NCI-H1436 (cell line): ENCODE measurements at places on chromosomes 16 and 17.

DNA sequence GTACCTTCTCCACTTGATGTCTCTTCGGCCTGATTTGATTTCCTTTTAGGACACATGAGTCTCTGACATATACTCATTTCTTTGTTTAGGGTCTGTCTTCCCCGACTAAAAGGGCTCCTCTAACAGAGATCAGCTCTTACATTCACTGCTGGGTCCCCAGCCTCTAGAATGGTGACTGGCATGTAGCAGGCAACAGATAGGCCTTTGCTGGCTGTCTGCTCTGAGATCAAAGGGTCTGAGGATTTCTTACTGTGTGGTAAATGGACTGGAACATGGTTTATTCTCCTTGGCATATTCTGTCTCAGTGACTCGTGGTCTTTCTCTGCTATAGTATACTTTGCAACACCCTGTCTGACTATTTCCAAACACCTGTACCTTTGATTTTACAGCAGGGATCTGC, 16.7 kb downstream of the DNAAF1 start:
- no peak for DNase-seq

DNA sequence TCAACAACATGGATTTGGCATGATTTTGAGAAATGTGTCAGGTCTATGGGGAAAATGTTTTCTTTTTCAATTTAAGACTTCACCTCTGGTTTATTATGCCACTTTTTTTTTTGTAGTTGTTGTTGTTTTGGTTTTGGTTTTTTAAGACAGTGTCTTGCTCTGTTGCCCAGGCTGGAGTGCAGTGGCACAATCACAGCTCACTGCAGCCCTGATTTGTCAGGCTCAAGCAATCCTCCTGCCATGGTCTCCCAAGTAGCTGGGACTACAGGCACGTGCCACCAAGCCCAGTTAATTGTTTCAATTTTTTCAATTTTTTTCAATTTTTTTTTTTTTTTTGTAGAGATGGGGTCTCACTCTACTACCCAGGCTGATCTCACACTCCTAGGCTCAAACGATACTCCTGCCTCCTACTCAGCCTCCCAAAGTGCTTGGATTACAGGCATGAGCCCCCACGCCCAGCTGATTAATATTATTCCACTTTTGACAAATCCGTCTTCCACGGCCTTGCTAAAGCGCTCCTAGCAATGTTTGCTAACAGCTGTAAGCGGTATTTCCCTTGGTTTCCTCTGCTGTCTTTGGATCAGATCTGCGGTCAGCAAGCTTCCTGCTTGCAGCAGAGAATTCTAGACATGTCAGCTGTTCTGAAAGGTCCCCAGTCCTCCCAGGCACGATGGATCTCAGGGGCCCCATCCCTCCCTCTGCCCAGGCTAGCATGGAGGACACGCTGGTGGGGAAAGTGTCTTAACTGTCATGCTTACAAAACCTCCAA, 7.0 kb upstream of the MILR1 start:
- DNase-seq: no peak

DNA sequence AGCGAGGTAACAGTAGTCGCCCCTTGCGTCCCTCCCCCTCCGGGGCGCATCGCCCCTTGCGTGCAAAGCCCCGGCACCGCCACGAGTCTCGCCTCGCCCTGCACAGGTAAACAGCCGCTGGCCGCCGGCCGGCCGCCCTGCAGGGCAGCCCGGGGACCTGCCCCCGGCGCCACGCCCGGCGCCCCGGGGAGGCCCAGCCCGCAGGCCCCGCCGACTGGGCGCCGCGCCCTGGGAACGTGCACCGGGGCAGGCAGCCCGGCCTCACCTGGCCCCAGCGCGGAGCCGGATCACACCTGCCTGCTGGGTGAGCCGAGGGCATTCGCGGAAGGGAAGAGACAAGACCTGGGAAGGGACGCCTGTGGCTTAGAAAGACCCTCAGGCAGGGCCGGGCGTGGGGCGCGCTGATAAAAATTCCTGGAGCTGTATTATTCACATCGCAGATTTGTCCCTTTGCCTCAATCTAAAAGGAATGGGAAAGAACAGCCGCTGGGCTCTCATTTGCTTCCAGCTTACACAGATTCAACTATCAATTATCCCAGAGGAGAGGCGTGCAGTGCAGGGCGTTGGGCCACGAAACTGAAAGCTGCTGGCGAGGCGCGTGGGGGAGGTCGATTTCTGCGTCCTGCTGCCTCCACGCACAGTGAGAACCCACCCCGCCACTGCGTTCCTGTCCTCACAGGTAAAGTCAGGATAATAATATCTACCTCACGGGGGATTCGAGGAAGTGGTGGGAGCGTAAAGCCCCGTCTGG, 451.9 kb downstream of the SLC39A11 start:
- no peak for DNase-seq

GRCh38 chr17:47889734-47890529, 6.1 kb upstream of the SP2 start:
- peak; percentile 90 for DNase-seq

DNA sequence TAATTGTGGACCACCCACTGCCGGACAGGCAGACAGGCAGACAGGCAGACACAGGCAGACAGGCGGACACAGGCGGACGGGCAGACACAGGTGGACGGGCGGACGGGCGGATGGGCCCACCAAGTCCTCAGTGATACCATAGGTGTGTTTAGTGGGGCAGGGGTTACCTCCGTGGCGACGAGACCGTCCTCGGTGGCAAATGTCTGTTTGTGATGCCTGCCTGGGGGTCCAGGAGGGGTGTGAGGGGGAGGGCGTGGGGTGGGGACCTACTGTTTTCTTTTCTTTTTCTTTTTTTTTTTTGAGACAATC, 76.7 kb downstream of the RTN4RL1 start:
- no peak for DNase-seq

GRCh38 chr17:35766903-35767510, 6.3 kb downstream of the C17orf50 start:
- DNase-seq: peak; percentile 13

GRCh38 chr17:41735744-41736143, 1.3 kb upstream of the HAP1 start:
- no peak for DNase-seq

- no peak for DNase-seq
Measured at GRCh38 chr17:51245535-51245934, 14.3 kb downstream of the MBTD1 start.

DNA sequence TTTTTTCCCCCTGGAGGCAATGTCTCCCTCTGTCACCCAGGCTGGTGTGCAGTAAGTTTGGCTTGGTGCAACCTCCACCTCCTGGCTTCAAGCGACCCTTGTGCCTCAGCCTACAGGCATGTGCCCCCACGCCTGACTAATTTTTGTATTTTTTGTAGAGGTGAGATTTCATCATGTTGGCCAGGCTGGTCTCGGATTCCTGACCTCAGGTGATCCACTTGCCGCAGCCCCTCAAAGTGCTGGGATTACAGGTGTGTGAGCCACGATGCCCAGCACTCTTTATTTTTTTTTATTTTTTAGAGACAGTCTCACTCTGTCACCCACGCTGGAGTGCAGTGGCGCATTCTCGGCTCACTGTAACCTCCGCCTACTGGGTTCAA, 113.2 kb downstream of the ABCC6 start:
- no peak for DNase-seq

DNA sequence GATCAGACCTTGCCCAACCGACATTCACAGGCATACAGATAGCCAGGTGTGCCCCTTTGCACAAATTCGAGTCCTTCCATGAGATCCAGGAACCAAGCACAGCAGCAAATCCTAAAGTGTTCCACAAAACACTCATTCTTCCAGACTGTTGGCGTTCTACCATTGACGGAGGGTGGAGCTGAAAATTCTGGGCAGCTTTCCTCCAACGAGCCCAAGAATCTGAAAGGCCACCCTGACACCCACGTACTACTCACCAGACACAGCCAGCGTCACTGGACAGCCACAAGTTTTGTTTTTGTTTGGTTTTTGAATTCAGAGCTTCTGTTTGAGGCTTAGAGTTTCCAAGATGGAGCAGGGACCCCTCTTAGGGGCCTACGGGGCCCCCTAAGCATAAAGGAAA, 83.8 kb downstream of the PMP22 start:
- DNase-seq: no peak

GRCh38 chr17:6069539-6070429, at the start of gene WSCD1:
TSS of gene WSCD1 (plus strand) at chr17:6070379. CDS start at chr17:6080659, 10,280 bp downstream.
- DNase-seq: no peak

DNA sequence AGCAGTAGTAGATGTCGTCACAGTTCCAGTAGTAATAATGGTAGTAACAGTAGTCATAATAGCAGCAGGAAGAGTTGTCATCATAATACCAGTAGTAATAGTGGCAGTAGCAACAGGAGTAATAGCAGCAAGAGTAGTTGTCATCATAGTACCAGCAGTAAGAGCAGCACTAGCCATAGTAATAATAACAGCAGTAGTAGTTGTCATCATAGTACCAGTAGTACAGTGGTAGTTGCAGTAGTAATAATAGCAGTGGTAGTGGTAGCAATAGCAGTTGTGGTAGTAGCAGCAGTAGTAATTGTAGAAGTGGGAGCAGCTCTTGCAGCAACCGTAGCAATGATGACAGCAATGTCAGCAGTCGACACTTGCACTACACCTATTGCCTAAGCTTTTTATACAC, 502.8 kb downstream of the HS3ST4 start:
- DNase-seq: no peak

GRCh38 chr16:69662901-69663300, 63.5 kb downstream of the NQO1 start:
- no peak for DNase-seq

- DNase-seq: no peak
Measured at GRCh38 chr16:6835516-6835915, 497.1 kb upstream of the RBFOX1 start.

DNA sequence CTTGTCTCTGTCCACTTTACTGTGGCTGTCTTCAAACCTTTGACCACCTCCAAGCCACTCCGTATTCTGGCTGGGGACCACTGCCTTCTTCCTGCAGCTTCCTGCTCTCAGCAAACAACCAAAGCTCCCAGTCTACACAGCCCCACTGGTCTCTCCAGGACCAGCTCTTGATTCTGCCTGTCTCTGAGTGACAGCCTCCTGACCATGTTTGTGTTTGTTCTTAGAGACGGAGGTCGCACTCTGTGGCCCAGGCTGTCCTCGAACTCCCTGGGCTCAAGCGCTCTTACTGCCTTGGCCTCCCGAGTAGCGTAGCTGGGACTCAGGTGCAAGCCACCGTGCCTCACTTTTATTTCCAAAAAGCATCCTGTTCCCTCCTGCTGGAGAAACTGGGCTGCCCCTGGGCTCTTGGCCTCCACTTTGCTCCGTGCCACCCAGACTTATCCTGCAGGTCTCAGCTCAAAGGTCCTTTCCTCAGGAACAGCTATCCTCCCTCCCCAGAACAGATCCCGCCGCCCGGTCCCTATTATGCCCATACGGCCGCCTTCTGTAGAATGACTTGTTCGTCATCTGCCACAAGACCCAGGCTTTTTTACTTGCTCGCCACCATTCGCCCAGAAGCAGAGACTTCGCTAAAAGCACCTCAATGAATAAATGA, 9.1 kb downstream of the MNT start:
- no peak for DNase-seq

DNA sequence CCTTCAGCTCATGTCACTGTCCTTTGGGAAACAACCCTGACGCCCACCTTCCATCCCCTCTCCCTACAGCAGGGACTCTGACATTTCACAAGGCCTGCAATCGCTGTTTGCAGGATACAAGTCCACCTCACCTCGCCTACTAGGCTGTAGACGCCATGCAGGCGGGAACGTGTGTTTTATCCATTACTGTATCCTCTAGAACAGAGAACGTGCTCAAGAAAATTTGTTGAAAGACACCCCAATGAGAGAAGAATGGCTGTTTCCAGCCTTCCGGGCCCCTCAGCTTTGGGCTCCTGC, 1.5 kb upstream of the TTYH2 start:
- DNase-seq: no peak

GRCh38 chr16:53511403-53512280, 8.6 kb upstream of the AKTIP start:
- DNase-seq: no peak

DNA sequence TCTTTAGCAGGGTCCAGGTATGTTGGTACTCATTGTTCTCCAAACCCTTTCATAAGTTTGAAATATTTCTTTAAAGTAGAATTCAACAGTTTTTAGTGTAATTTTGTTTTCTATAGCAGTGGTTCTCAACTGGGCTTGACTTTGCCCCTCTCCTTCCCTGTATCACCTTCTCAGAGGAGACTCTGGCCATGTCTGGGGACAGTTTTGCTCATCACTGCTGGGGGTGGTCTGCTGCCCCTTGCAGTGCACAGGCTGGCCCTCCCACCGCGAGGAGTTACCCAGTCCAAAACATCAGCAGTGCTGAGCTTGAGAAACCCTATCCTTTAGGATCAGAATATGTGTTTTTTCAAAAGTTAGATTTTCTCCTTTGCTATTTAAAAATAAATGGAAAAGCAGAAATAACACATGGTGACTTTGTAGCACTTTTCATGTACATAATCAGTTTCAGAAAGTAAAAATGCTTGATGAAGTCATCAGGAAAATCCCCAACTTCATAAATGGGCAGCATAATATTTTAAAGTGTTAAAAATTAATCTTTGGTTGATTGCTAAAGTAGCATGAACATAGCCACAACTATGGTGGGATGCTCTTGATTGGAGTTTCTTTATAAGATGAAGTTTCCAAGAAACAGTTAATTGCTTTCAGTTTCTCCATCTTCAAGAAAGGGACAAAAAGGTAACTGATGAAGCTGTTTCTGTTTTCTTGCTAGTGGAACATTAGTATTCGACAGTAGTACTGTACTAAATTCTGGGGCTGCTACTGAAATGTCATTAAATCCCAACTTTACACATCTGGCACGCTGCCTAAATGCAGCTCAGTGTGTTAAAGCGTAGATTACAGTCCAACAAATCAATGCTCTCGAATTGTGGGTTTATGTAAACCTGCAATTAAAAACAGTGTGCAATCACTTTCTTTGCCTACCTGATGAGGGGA, 70.3 kb downstream of the NETO2 start:
- DNase-seq: no peak

GRCh38 chr16:6193718-6194117, 1096.1 kb upstream of the EEF2KMT start:
- no peak for DNase-seq

DNA sequence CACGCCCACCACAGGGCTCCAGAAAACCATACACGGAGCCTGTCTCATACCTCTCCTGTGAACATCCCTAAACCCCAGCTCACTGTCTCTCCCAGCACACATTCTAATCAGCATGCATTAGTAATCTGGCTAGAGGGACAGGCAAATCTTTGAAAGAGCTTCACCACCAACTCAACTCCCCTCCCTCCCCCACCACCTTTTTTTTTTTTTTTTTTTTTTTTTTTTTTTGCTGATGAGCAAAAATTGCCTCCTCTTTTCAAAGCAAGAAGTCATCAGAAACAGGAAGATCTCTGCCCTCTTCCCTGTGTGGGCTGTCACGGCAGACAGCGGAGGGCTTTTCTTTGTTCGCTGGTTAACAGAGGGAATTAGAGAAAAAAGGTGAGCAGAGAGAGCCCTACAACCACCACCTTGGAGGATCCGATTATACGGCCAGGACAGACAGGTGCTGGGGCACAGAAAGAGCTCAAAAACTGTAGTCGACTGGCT, 19.9 kb downstream of the GAS7 start:
- DNase-seq: no peak

- DNase-seq: no peak
Measured at GRCh38 chr16:47136099-47136842, 7.5 kb downstream of the NETO2 start.

- DNase-seq: peak; percentile 1
Measured at GRCh38 chr16:19338335-19338734, 52.8 kb downstream of the CLEC19A start.

- no peak for DNase-seq
Measured at GRCh38 chr17:29682054-29682453, 59.3 kb upstream of the CORO6 start.
